Activated T-cell treated with anti-CD3 and anti-CD28 coated beads for 1 hour (primary cell): ENCODE measurements at places on chromosomes 3 and 15.

DNA sequence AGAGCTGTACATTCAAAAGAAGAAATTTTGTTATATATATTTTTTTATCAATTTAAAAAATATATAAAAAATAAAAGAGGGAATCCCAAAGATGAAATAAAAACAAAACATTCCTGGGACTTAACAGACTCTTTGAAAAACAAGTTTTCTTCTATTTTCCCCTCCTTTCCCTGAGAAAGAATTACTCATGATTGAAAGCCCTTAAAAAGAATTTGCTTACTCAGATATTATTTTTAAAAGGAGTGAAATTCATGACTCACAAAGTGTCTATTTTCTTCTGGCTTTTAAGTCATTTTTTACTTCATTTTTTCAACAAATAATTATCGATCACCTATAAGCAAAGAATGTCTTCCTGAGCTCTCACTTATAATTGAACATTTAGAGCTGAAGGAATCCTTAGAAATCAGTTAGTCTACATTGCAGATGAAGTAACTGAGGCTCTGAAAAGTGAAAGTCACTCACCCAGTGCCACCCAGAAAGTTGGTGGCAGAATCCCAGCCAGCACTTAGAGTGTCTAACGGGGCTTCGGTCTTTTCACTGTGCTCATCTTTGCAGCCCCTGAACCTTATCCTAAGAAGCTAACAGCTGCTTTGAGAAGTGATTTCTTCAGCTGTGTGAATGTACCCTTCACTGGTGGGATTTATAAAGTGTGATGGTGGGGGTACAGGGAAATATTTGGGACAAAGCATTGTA lies 42.5 kb upstream of the NUDT16 start:
- no peak for DNase-seq

- DNase-seq = no peak
Observed at GRCh38 chr15:65189102-65189740, 4.1 kb upstream of the CLPX start.

DNA sequence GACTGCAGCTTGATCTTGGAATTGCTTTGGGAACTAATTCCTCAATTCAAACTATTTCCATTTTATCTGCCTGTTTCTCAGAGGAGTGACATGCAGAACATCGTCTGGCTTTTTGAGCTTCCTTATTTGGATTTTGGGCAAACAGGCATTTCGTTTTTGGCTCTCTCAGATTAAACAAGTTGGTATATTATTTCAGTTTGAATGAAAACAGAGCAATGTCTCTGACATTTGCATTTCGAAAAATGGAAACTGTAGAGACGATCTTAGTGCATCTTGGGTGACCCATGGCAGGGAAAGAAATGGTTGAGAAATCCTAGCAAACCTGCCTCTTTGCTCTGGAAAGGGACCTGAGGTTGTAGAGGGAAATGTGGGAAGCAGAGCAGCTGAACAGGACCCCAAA lies 33.0 kb upstream of the SNRK start:
- no peak for DNase-seq

- DNase-seq = no peak
Observed at GRCh38 chr3:108669208-108669607, 79.7 kb downstream of the DZIP3 start.

DNA sequence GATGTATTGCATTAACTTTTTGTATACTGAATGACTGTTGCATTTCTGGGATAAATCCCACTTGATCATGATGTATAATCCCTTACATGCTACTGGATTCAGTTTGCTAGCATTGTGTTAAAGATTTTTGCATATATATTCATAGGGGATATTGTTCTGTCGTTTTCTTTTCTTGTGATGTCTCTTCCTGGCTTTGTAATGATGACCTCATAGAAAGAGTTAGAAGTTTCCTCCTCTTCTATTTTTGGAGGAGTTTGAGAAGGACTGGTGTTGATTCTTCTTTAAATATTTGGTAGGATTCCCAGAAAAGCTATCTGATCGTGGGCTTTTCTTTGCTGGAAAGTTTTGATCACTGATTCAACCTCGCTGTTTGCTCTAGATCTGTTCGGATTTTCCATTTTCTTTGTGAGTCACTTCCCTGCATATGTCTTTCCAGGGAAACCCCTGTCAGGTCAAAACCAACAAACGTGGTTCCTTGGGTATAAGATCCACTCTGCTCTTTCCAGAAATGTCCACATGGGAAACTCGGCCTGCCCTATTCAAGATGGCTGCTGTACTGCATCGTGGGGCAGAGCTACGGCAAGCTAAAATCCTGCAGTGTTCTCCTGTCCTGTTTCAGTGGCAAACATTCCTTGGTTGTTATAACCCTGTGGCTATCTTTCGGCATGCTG lies 120.4 kb downstream of the GABRG3 start:
- no peak for DNase-seq

DNA sequence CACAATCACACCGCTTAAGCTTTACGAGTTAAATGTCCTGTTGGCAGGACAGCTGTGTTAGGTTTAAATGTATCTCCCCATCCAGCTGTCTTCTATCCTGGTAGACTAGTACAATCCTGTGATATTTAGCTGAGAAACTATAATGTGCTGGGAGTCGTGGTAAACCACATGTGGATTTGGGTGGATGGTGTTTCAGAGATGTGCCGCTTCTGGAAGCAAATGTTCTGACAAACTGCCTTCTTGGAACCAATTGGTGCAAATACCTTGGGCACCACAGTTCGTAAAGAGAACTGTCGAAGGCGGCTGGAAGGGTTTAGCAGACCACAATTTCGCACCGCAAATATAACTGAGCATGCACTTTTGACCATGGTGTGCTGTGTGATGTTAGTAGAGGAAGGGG lies 15.0 kb downstream of the SCG5 start:
- no peak for DNase-seq

- DNase-seq = no peak
Observed at GRCh38 chr3:39528844-39529243, 61.4 kb downstream of the MOBP start.
